ENCODE measurements at places on chromosomes 16 and 17.
A peak's percentile ranks its signal among the peaks of the same experiment; 100 is the strongest.

GRCh38 chr17:7437950-7438614 lies 1.2 kb upstream of the FGF11 start:
- no peak for DNase-seq

DNA sequence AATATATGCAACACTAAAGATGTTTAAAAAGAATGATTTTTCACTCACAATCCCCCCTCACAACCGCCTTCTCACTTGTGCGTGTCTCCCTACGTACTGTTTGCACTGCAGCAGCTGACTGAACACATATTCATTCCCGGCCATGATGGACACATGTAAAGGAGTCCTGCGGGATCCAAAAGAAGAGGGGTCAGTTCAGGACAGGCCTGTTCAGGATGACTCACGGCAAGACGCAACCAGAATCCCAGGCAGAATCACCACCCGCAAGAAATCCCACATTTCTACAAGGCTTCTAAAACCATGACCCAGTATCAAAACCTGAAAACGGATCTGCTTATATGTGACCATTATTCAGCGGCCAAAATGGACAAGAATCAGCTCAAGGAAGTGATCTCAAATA lies 52.3 kb downstream of the CYB5D2 start:
- DNase-seq, result no peak

- no peak for DNase-seq
Measured at GRCh38 chr17:81049372-81049911, 14.5 kb downstream of the BAIAP2 start.

- no peak for DNase-seq
Measured at GRCh38 chr16:383326-384051, 1.7 kb upstream of the PGAP6 start.

DNA sequence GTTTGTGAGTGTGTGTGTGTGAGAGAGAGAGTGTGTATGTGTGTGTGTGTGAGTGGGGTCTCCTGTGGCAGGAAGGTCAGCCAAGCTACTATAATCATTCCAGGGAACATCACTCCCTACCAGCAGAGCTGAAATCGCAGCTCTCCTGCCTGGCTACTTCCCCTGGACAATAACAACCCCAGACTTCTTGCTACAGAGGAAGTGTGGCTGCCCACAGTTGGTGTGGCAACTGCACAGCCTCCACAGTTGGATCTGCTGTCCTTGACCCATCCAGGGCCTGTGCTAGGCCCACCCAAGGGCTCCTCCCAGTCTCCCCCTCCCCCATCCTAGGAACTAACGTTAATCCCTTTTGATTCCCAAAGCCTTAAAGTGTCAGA lies 1.5 kb downstream of the SLC13A5 start:
- no peak for DNase-seq

DNA sequence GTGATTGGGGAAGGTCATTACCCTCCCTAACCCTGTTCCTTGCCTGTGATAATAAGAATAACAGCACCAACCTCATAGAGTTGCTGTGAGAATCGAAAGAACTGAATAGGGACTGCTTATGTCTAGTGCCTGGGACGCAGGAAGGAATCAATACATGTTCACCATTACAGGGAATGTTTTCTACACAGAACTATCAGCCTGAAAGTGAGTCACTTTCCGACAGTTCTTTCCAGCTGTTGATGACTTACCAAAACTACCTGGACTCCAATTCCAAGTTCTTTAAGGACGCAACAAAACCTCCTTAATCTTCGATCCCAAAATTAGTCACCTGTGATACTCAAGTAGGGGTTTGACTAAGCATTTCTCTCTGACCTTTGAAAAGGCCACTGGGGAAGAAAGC lies 29.4 kb downstream of the ZNF423 start:
- DNase-seq, result no peak

- no peak for DNase-seq
Measured at GRCh38 chr16:4640572-4641305, 16.1 kb downstream of the MGRN1 start.

GRCh38 chr17:81221842-81222619 lies 734 bp downstream of the CEP131 start:
- no peak for DNase-seq

DNA sequence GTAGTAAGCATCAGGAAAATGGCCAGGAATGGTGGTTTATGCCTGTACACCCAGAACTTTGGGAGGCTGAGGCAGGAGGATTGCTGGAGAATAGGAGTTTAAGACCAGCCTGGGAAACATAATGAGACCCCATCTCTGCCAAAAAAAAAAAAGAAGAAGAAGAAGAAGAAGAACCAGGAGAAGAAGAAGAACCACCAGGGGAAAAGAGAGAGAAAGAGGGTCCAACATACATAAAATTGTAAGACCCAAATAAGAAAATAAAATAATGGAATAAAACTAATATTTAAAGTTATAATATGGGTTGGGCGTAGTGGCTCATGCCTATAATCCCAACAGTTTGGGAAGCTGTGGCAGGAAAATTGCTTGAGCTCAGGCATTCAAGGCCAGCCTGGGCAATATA lies 408.4 kb downstream of the ZFHX3 start:
- no peak for DNase-seq

- no peak for DNase-seq
Measured at GRCh38 chr17:57527221-57528057, 217.7 kb downstream of the CCDC182 start.

DNA sequence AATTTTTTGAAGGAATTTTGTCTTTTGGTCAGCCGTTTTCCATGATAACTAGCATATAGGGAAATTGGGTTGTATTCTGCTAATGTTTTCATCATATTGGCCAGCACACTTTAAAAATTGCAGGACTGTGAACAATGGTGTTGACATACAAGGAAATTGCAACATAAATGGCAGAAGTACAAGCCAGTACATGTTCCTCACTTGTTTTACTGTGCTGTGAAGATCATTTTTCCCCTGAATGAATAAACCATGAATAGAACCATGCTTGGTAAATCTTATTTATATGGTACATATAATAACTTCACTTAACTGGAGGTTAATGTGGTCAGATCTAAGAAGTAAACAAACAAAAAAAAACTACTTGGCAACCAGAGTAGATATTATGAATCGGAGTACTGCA lies 22.8 kb downstream of the OMG start:
- no peak for DNase-seq

GRCh38 chr17:81052199-81052997 lies 17.4 kb downstream of the BAIAP2 start:
- no peak for DNase-seq

DNA sequence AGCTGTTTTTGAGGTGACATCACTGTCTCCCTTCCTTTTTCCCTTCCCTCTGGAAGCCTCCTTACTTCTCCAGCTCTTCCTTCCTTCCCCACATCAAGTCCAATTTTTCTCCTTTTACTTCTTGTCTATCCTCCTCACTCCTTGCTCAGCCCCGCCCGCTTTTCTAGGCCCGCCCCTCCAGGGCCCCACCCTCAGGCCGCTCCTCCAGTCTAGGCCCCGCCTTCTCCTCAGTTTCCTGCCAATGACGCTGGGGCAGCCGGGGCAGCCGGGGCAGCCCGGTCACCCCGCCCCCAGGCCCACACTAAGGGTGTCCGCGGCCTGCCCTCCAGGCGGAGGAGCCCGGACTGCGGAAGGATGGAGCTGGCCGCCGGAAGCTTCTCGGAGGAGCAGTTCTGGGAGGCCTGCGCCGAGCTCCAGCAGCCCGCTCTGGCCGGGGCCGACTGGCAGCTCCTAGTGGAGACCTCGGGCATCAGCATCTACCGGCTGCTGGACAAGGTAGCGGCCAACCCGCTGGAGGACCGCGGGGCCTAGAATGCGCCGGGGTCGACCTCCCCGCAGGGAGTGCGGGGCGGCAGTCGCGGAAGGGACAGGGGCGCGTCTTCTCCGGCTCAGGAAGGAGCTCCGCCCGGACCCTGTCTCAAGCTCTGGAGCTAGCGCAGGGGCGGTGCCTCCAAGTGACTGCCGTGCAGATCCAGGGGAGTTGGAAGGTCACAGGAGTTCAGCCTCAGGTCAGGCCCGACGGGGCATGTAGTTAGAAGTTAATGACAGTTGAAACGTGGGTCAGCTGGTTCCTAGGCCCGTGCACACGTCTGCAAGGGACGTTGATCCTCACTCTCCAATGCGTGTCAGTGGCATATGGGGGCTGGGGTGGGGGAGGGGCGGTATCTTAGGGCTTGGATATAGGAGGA lies at the start of gene PCTP:
Gene PCTP, plus strand, starts transcription at position 302 of the 908 bp plus-strand sequence. Its CDS starts 53 bp downstream, at position 355.
- peak; percentile 34 for DNase-seq

- no peak for DNase-seq
Measured at GRCh38 chr17:17692353-17693252, 11.3 kb downstream of the RAI1 start.

- no peak for DNase-seq
Measured at GRCh38 chr17:69597898-69598692, 183.6 kb downstream of the MAP2K6 start.

DNA sequence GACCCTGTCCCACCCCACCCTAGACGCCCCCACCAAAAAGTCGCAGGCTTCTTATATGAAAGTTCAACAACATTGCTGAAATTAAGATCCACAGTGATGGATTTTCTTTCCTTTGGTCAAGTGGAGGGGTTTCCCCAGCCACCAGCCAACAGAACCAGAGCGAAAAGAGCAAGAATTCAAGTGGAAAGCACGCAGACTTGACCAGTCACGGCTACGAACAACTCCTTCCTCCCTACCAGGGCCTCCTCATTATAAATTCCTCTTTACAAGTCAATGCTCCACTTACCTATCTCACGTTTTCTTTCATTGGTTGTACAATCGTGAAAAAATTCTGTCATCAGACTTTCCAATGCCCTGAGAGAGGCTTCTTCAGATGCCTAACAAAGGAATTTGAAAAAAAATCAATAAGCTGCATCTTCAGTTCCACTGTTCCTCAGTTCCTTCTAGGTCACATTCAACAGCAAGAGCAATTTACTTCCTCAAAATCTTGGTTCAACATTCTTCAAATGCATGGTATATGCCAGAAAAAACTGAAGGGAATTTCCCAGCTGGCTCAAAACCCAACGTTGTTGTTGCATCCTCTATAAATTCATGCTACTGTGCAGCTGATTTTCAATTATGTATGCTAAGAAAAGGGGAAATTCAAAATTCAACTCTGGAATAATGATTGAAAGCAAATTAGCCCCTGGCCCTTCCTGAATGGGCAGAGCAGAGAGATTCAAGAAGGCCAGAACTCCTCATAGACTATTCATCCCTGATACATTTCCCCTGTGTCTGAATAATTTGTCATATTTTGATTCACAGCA lies 30.9 kb downstream of the XPO6 start:
- DNase-seq, result no peak

DNA sequence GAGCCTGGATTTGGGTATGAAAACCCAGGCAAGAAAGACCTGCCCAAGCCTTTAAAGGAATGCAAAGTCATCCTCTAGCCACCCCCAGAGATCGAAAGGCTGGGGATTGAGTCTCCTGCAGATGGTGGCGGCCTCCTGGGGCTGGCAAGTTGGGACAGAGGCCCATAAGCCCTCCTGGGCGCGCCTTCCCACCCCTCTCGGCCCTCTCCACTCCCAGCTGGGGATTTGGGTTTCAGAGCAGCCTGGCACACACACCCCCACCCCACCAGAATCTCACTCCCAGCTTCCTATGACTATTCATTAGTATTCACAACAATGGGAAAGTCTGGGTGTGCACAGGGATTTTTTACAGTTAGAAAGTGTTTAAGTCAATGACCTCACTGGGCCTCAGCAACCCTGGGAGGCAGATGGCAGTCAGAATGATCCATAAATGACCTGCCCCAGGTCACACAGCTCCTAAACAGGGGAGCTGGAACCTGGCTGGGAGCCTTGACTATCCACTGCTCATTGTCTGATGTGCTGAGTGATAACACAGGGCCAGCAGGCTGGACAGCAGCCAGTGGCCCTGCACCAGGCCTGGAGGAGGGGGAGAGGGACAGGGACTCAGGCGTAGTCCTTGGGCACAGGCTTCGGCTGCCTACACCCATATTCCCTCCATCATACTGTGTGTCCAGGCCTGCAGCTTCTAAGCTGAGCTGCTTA lies 12.1 kb downstream of the NHERF1 start:
- no peak for DNase-seq

DNA sequence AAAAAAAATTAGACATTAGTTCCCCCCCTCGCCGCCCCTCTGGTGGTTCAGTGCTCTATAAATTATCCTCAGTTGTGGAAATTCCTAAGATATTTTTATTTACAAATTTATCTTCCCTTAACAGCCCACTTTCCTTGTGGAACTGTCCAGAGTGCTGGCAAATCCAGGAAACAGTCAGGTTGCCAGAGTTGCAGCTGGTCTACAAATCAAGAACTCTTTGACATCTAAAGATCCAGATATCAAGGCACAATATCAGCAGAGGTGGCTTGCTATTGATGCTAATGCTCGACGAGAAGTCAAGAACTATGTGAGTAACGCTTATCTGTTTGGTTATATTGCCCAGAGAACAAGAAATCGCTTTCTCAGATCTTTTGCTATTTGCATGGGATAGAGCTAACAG lies 2.9 kb downstream of the KPNB1 start:
- DNase-seq, result no peak

- DNase-seq, result no peak
Measured at GRCh38 chr16:25256695-25257469, 763 bp downstream of the ZKSCAN2 start.

- no peak for DNase-seq
Measured at GRCh38 chr17:36859706-36860105, 77.6 kb upstream of the LHX1 start.

GRCh38 chr16:48157794-48158193 lies 2.0 kb upstream of the ABCC12 start:
- DNase-seq, result no peak

GRCh38 chr17:9219631-9220397 lies 198.5 kb downstream of the NTN1 start:
- no peak for DNase-seq

- DNase-seq, result no peak
Measured at GRCh38 chr17:75830164-75831031, 13.8 kb downstream of the UNC13D start.

- DNase-seq, result no peak
Measured at GRCh38 chr16:88408561-88409142, 25.9 kb downstream of the ZNF469 start.
